GM19239 (cell line): ENCODE measurements at places on chromosomes 4 and X.

GRCh38 chr4:71130827-71131603 lies 137.6 kb downstream of the DCK start:
- no peak for DNase-seq

DNA sequence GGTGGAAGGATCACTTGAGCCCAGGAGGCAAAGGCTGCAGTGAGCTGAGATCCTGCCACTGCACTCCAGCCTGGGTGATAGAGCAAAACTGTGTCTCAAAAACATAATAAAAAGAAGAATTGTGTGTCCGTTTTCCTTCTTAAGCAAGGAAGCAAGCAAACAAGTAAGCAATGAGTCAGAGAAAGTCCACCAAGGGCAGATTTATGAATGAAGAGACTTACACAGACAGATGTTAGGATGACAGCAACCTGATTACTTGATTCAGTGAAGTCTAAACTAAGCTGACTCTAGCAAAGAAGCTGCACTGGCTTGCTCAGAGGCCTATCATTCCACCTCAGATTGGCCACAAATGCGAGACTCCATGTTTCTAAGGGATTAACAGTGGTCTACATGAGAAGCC lies 34.1 kb upstream of the SCML1 start:
- DNase-seq = no peak

GRCh38 chr4:130736436-130737185 lies 1640.7 kb downstream of the C4orf33 start:
- DNase-seq = no peak

DNA sequence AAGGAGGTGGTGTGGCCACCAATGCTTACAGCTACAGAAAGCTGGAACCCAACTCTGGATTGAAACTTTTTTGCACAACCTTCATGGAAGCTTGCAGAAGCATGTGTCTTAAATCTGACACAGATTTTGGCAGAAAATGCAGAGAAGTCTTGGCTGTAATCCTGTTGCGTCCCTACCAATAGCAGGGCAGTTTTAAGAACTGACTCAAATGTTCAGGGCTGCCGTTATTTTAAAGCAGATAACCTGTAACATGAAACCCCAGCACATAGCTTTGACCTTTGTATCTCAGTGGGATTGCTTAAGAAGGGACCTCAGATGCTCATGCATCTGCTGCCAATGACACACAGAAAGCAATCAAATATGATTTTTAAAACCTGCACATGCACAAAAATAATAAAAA lies at the start of gene VEGFD:
Gene VEGFD, minus strand, starts transcription at position 110 of the 400 bp plus-strand sequence. CDS start 467 bp downstream, outside the sequence.
- DNase-seq = no peak
